ENCODE measurements at places on chromosomes 4 and X.
A peak's percentile ranks its signal among the peaks of the same experiment; 100 is the strongest.

GRCh38 chr4:156575430-156576073, 396.0 kb downstream of the PDGFC start:
- no peak for DNase-seq

DNA sequence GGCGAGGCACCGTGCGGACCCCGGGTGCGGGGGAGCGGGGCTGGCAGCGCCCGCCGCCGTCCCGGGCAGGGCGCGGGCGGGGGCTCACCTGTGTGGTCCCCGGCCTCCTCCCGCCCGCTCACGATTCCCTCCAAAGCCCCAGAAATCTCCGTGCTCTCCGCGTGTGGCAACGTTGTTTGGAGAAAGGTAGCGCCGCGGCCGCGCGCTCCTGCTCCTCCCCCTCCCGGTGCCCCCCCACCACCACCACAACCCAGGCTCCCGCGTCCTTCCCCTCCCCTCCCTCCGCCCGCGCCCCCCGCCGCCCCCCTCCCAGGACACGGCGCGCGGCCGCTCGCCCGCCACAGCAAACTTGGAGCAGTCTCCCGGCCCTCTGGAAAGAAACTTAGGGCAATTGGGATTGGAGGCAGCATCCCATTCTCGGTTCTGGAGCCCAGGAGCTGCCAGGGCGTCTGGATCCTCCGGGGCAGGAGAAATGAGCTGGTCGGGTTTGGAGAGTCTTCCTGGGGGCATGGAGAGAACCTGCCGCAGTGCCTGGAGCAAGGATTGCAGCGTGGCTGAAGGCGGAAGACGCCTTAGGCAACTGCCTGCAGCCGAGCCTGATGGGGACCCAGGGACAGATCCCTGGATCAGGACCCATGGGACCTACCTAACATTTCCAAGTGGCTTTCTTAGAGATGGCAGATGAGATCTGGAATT, 855 bp downstream of the KLF3 start:
- no peak for DNase-seq

DNA sequence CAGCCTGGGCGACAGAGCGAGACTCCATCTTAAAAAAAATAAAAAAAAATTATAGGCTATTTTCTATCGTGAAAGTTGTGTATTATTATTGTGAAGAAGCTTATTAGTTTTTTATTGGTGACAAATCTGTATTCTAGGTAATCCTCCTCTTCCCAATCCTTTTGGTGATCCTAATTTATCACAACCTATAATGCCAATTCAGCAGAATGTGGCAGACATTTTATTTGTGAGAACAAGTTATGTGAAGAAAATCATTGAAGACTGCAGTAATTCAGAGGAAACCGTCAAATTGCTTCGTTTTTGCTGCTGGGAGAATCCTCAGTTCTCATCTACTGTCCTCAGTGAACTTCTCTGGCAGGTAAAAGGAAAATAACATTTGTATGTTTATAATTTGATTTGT, 109.4 kb upstream of the DDX3X start:
- no peak for DNase-seq

DNA sequence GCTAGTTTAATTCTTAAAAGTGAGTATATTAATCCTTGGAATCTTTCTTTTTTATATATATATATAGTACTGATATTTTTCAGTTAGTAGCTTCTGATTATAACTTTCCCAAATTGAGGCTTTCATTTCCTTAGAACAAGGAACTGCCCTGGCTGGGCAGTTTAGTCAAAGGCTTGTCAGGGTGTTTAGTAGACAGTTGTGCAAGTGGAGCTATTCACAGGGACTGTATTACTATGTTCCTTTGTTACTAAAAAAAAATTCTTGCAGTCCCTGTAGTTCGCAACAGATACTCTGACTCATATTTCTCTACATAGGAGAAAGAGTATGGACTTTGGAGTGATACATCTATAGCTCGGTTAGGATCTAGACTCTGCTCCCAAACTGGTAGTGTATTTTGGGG, 20.8 kb downstream of the USO1 start:
- DNase-seq: no peak

GRCh38 chr4:41069838-41070237, 144.5 kb downstream of the APBB2 start:
- no peak for DNase-seq

DNA sequence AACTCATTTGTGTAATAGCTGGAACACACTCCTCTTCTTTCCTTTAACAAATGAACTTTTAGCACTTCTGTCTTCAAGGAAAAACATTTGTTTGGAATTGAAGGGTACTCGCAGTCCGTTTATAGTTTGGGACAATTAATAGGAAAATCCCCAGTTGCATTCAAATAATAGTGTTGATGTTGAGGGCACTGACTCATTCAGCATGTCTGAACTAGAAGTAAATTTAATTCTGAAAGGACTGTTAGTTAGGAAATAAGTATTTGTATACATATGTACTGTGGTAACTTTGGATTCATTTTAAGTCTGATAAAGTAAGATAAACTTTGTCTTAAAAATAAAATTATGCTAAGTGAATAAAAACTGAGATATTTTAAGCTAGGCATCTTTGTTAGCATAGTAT, 27.2 kb downstream of the FAM199X start:
- no peak for DNase-seq

GRCh38 chrX:121921258-121921657, 873.8 kb downstream of the GLUD2 start:
- no peak for DNase-seq

DNA sequence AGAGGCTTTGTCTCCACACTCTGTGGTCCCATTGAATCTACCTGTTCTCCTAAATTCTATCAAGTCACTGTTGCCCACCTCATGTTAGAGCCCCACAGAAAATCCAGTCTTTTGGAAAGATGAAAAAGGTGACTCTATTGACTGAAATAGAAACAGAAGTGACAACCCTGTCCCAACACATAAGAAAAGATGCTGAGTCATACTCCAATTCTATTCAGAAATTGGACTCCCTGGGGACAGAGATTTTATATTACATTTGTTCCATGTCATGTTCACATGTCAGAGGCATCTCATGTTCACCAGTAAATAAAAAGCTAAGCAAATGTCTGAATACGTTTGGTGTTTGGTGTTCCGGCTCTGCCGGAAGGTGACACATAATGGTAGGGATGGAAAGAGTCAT, 2.9 kb upstream of the GRPR start:
- no peak for DNase-seq

DNA sequence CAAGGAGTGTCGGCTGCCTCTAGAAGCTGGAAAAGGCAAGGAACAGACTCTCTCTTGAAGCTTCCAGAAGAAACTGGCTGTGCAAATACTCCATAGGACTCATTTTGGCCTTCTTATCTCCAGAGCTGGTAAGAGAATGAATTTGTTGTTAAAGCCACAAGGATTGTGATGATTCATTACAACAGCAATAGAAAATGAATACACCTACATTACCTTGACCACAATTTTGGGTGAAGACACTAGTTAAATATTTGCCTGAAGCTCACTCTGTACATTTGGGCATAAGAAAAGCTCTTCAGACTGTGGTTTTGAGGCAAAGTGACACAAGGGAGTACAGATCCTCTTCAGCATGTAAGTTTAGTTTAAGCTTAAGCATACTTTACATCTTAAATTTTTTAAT, 134.5 kb upstream of the TLL1 start:
- no peak for DNase-seq

- peak; percentile 80 for DNase-seq
Observed at GRCh38 chr4:7630568-7631287, 196.0 kb upstream of the PSAPL1 start.

GRCh38 chr4:23959396-23960148, 69.7 kb upstream of the PPARGC1A start:
- DNase-seq: no peak

GRCh38 chr4:111231281-111231680, 608.4 kb upstream of the PITX2 start:
- DNase-seq: no peak

DNA sequence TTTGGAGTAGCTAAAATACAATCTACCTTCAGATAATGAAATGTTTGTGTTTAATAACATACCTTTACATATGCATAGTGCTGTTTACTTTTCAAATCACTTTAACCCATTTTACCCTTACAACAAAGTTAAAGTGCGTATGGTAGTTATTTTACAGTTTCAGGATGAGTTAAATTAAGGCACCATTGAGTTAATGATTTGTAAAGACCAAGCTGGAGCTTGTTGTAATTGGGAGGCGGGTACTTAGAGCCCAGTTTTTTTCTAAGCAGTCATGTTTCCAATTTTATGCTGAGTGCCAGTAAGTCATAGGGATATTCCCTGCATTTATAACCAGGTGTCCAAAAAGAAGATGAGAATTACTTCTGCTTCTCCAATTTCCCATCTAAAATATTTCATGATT, 84.2 kb upstream of the NRK start:
- no peak for DNase-seq

DNA sequence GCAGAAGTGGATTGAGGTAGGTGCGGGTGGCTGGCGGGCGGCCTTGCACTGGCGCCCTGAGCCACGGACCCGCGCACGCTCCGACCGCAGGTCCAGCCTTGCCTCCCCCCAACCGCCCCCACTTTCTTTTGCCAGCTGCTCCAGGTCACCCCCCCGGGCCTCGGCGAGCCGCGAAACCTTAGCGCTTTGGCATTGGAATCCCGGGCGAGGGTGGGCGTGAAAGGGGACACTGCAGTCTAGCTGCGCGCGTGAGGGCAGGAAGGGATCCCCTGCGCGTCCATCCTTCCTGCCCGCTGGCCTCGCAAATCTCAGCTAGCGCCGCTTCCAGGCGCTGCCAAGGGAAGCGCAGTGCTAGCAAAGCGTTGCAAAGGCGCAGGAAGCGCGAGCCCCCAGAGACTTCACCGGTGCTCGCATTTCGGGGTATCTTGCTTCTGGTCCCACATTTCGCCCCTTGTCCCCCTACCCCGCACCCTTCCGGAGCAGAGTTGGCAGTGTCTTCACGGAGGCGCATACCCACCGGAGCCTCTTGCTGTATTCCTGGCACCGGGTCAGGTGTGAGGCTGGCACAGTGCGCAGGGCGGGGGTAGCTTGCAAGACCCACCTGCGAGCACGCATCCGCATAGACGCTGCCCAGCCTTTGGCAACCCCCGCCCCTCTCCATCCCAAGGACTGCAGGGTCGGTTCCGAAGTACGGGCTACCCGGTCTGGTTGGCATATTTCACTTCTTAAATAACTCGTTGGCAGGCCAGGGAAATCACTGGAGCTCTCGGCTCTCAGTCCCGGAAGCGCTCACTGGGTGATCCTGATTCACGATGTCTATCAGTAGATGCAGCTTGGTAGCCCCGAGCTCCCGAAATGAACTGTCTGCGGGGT, 104.4 kb downstream of the UCHL1 start:
- no peak for DNase-seq

GRCh38 chr4:6395466-6396228, 76.8 kb downstream of the PPP2R2C start:
- no peak for DNase-seq

GRCh38 chr4:133403913-133404312, 254.8 kb downstream of the PCDH10 start:
- no peak for DNase-seq

- DNase-seq: no peak
Observed at GRCh38 chrX:23773601-23774175, 9.3 kb upstream of the SAT1 start.

- DNase-seq: no peak
Observed at GRCh38 chr4:8312976-8313375, 43.4 kb downstream of the HTRA3 start.

DNA sequence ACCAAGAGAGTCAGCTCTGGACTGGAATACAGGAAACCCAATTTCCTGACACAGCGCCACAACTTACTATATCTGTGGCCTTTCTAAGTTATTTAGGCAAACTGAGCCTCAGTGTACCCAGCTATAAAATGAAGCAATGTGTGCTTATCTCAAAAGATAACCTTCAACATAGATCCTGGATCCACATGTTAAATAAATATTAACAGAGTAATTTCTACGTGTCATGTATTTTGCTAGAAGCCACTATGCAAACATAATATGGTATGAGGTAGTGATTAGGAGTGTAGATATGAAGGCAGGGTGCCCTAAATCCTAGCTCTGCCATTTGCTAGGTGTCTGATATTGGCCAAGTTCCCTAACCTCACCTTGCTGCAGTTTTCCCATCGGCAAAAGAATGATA, 527.0 kb downstream of the RAB28 start:
- DNase-seq: no peak

- no peak for DNase-seq
Observed at GRCh38 chrX:145002771-145003170, 244.5 kb upstream of the SPANXN1 start.

GRCh38 chrX:48179691-48180090, 16.9 kb downstream of the SSX5 start:
- no peak for DNase-seq

DNA sequence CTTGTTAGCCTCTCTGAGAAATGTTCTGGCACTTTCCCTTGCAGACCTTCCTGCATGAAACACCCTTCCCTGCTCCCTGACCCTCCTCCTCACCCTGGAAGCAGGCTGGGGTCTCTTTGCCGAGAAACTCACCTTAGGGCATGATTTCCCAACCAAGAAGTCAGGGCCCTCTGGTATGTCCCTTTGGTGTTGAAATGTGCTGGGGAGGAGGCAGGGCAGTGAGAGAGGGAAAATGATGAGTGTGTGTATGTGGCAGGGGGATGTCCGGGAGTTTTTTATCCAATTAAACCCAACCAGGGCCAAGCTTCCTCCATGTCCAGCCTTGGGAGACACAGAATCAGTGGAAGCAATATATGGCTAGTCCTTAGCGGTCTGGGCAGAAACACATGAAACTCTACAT, 5.1 kb downstream of the ELF4 start:
- DNase-seq: no peak

GRCh38 chr4:110361921-110362320, 114.0 kb upstream of the ENPEP start:
- DNase-seq: no peak

DNA sequence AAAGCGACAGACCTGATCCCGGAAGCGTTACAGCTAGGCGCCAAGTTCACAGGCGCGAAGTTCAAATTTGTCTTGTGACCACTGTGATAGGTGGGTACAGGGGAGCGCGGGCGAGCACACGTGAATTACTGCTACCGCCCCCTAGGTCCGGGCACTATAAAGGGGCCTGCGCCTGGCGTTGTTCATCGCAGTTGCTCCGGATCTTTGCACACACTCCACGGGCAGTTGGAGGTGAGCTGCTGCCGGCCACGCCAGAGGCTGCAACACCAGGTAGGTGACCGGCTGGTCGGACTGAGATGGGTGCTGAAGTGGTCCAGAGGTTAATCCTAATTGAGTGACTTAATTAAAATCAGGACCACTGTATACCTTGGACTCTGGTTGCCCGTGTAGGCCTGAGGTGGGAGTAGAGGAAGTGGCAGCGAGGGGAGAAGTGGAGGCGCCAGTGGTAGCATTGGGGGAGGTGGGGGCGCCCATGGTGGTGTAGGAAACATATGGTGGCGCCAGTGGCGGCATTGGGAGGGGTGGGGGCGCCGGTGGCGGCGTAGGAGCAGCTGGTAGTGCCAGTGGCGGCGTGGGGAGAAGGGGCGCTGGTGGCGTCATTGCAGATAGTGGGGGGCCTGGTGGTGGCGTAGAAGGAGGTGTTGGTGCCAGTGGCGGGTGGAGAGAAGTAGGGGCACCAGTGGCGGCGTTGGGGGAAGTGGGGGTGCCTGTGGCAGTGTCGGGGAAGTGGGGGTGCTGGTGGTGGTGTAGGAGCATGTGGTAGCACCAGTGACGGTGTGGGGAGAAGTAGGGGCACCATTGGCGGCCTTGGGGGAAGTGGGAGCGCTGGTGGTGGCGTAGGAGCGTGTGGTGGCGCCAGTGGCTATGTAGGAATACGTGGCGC, at the start of gene GCNA:
Gene GCNA, plus strand, starts transcription at position 185 of the 883 bp plus-strand sequence. CDS start 2,385 bp downstream, outside the sequence.
- no peak for DNase-seq

GRCh38 chr4:162560073-162560472, 396.3 kb upstream of the FSTL5 start:
- DNase-seq: no peak
